ENCODE measurements at places on chromosomes 6 and 20. TPM values are rescaled to one million over a fixed set of nuclear protein-coding genes. Genes with fewer than 3 reads are reported as not detected.

Gene FNDC11
- total RNA-seq: 0.80 TPM

Gene BEND3
- total RNA-seq: 1.2 TPM

Gene SNX21
- total RNA-seq: 27.0 TPM

Gene MEP1A
- total RNA-seq: not detected

Gene EPHA7
- not detected for total RNA-seq

Gene SIRPA
- 36.4 TPM for total RNA-seq

Gene PRRT1
- not detected for total RNA-seq

Gene ADTRP
- 1.6 TPM for total RNA-seq

Gene TSBP1
- total RNA-seq: not detected

Gene JPH2
- 1.1 TPM for total RNA-seq

Gene PPIL6
- not detected for total RNA-seq

Gene SNAP91
- not detected for total RNA-seq

Gene C4A
- 1.3 TPM for total RNA-seq

Gene PTK6
- total RNA-seq: not detected

Gene RBM12
- 37.3 TPM for total RNA-seq

Gene IFNGR1
- total RNA-seq: 59.8 TPM

Gene HSPA1L
- 0.33 TPM for total RNA-seq

Gene SGK2
- total RNA-seq: not detected

Gene RBBP8NL
- total RNA-seq: not detected

Gene BMP5
- not detected for total RNA-seq

Gene CDC25B
- total RNA-seq: 59.7 TPM

Gene HUS1B
- total RNA-seq: 1.2 TPM

Gene SYTL3
- 11.2 TPM for total RNA-seq
